ENCODE measurements at places on chromosomes 6 and 20. TPM values are rescaled to one million over a fixed set of nuclear protein-coding genes. Genes with fewer than 3 reads are reported as not detected.

Gene LST1
- not detected for total RNA-seq

Gene NMBR
- total RNA-seq = under 0.01 TPM

Gene RNF39
- total RNA-seq = 1.5 TPM

Gene PPDPF
- 58.4 TPM for total RNA-seq

Gene TUBB2B
- total RNA-seq = under 0.01 TPM

Gene C6orf163
- 3.2 TPM for total RNA-seq

Gene TINAG
- not detected for total RNA-seq

Gene C2
- total RNA-seq = 0.71 TPM

Gene EYA2
- total RNA-seq = 12.3 TPM

Gene TULP1
- total RNA-seq = not detected

Gene AMD1
- total RNA-seq = 185 TPM

Gene CRISP3
- 0.07 TPM for total RNA-seq

Gene SULF2
- 540 TPM for total RNA-seq

Gene NRN1
- not detected for total RNA-seq

Gene DPPA5
- total RNA-seq = not detected

Gene FAM209B
- total RNA-seq = not detected

Gene SPACA1
- total RNA-seq = not detected

Gene PSMB8
- total RNA-seq = 29.1 TPM

Gene BFSP1
- 2.1 TPM for total RNA-seq

Gene THEMIS
- not detected for total RNA-seq

Gene TRIM10
- total RNA-seq = not detected

All from nasal cavity respiratory epithelium epithelial cell of viscerocranial mucosa (primary cell).